ENCODE measurements at places on chromosomes 6 and 20. TPM values are rescaled to one million over a fixed set of nuclear protein-coding genes. Genes with fewer than 3 reads are reported as not detected.

GRCh38 chr6:13922750-13923149 is 2.0 kb upstream of the RNF182 start:
- no peak overlapping the region for H3K4me3 ChIP-seq
- no peak overlapping the region for H3K27ac ChIP-seq
- H3K27me3 ChIP-seq: peaks cover 54% of the 10 kb centered on the region
- DNase-seq: no peak
- no peaks in the 10 kb centered on the region for H3K36me3 ChIP-seq

DNA sequence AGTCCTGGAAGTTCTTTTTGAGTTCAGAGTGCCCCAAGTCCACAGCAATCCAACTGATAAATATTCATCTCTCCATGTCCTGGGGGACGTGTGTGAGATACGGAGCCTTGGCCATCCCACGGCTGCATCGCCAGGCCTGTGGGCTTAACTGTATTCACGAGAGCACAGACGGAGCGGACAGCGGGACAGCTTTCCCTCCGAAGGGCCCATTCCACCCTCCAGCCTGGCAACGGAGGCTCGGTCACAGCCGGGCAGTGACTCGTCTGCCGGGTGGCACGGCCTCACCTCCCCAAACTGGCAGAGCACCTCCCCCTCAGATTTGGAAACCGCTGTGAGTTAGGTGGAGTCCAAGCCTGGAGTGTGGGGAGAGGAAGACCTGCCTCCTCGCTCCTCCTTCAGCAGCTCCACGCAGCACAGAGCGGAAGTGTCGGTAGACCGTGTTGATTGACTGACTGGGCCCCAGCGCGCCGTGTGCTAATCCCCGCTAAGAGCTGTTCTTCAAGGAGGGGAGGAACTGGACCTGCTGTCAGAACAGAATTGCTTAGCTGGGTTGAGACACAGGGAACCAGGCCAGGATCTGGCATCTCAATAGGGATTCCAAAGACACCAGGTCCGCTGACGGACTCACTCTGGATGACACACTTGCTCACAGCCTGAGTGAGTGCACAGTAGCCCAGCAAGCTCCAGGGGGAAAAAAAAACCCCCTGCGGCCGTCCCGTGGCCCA is 10.9 kb downstream of the FOXF2 start:
- no peak for DNase-seq
- peaks cover 3% of the 10 kb centered on the region for H3K4me1 ChIP-seq
- H3K36me3 ChIP-seq: no peaks in the 10 kb centered on the region
- peaks cover 36% of the 10 kb centered on the region for H3K27me3 ChIP-seq
- H3K27ac ChIP-seq: no peak overlapping the region

The AARS2 gene
- total RNA-seq: 20.5 TPM

- H3K27ac ChIP-seq: no peak overlapping the region
- peaks cover 62% of the 10 kb centered on the region for H3K4me1 ChIP-seq
- peaks cover 34% of the 10 kb centered on the region for H3K36me3 ChIP-seq
- DNase-seq: no peak
- no peaks in the 10 kb centered on the region for H3K27me3 ChIP-seq
Observed at GRCh38 chr6:16754876-16755275, 6.4 kb downstream of the ATXN1 start.

The VSTM2L gene
- total RNA-seq: not detected

The RAET1G gene
- total RNA-seq: not detected
